ENCODE measurements at places on chromosomes 4 and X.

GRCh38 chrX:19388741-19389140 is 45.0 kb downstream of the PDHA1 start:
- no peak overlapping the region for H3K27ac ChIP-seq
- ATAC-seq: no peak
- H3K27me3 ChIP-seq: peaks cover 3% of the 10 kb centered on the region
- no peaks in the 10 kb centered on the region for H3K4me1 ChIP-seq

- no peak overlapping the region for H3K4me3 ChIP-seq
- no peak for ATAC-seq
- H3K27ac ChIP-seq: no peak overlapping the region
- H3K4me1 ChIP-seq: peaks cover 20% of the 10 kb centered on the region
These were observed 166.8 kb downstream of the AFAP1 start for GRCh38 chr4:7772711-7773385.

DNA sequence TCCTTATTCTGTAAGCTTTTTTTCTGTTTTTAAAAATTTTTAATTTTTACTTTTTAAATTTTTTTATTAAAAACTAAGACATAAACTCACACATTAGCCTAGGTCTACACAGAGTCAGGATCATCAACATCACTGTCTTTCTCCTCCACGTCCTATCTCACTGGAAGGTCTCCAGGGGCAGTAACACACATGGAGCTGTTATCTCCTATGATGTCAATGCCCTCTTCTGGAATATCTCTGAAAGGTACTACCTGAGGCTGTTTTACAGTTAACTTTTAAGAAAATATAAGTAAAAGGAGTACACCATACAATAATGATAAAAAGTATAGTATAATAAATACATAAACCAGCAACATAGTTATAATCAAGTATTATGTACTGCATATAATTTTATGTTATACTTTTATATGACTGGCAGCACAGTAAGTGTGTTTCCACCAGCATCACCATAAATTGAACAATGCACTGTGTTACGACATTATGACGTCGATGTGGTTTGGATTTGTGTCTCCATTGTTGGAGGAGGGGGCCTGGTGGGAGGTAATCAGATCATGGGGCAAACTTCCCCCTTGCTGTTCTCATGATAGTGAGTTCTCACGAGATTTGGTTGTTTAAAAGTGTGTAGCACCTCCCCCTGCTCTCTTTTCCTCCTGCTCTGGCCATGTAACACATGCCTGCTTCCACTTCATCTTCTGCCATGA is 21.3 kb downstream of the IL15 start:
- H3K27ac ChIP-seq: no peak overlapping the region
- no peaks in the 10 kb centered on the region for H3K36me3 ChIP-seq
- peak overlapping the region; percentile 12 for H3K4me3 ChIP-seq
- peaks cover 17% of the 10 kb centered on the region for H3K4me1 ChIP-seq

DNA sequence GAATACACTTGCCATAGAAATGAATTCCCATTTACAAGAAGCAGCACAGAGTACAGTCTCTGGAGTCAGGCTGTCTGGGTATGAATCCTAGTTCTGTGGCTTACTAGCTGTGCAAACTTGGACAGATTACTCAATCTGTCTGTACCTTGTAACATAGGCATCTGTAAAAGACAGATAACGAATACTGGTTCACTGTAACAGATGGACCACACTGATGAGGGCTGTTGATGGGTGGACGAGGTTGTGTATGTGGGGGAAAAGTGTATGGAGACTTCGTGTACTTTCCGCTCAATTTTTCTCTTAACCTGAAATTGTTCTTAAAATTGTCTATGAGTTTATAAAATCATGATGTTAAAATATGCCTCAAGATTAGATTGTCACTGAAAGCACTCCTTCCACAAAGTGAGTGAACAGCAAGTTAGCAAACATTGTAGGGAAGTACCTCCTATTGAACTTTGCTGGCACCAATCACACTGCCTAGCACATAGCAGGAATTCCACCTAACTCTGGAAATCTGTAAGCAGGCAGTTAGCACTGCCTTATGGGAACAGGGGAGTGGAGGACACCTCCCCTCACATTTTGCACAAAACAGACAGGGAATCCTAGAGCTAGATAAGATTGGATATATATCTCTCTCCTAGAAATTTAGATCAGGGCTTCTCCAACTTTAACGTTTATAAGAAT is 6.5 kb upstream of the EXOSC9 start:
- H3K36me3 ChIP-seq: no peaks in the 10 kb centered on the region
- H3K27me3 ChIP-seq: peaks cover 11% of the 10 kb centered on the region
- no peak overlapping the region for H3K4me3 ChIP-seq
- no peak for ATAC-seq
- no peak overlapping the region for H3K27ac ChIP-seq
- peaks cover 7% of the 10 kb centered on the region for H3K4me1 ChIP-seq

DNA sequence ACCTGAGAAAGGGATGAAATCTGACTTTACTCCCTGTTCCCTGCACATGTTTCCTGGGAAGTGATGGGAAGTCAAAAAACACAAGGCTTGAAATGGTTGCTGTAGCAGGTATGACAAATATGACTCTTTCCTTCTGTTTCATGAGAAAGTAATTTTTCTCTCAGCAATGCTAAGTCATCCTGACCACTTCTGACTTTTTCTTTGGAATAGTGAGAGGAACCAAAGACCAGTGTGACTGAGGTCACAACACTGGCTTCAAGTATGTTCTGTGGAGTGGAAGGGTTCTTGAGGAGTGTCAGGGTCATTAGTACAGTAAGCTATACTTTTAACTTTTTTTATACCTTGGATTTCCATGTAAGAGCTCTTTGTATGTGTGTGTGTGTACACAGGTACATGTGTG is 225.3 kb downstream of the PPP3CA start:
- no peak overlapping the region for H3K4me3 ChIP-seq
- H3K27ac ChIP-seq: no peak overlapping the region
- no peaks in the 10 kb centered on the region for H3K36me3 ChIP-seq

DNA sequence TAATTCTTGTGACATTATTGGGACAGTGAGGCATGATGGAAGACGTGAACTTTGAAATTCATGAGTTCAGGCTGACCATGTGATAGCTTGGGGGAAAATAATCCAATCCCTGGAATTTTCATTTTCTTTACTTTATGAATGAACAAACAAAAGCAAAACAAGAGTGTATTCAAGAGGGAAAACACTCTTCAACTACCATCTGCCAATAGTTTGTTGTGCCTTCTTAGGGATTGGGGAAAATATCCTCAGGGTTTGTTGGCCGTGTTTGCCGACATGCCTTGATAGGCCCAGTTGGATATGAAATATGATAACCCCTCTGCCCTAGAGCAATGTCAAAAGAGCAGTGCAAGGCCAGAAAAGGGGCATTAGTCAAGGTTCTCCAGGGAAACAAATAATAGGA is 80.8 kb upstream of the CLNK start:
- ATAC-seq: no peak
- H3K27me3 ChIP-seq: no peaks in the 10 kb centered on the region
- H3K36me3 ChIP-seq: no peaks in the 10 kb centered on the region
- H3K27ac ChIP-seq: no peak overlapping the region

DNA sequence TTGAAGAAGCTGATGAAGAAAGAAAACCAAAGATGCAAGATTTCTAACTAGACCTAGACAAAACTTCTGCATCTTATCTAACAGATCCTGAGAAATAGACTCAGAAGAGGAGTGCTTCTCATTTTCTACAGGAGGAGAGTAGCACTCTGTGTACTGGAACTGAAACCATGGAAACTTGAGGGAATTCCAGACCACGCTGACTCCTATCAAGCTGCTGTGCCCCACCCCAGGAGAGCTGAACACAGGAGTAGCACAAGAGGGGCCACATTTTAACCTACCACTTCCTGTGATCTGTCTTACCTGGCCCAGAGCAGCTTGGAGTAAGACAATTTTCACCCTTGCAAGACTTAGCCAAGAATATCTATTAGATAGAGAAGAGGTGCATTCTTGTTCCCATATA is 248.9 kb downstream of the SCFD2 start:
- H3K4me1 ChIP-seq: no peaks in the 10 kb centered on the region
- no peaks in the 10 kb centered on the region for H3K27me3 ChIP-seq
- peaks cover 6% of the 10 kb centered on the region for H3K36me3 ChIP-seq
- no peak overlapping the region for H3K4me3 ChIP-seq
- no peak overlapping the region for H3K27ac ChIP-seq
- ATAC-seq: no peak

- ATAC-seq: no peak
- H3K4me3 ChIP-seq: no peak overlapping the region
- no peaks in the 10 kb centered on the region for H3K4me1 ChIP-seq
- no peaks in the 10 kb centered on the region for H3K36me3 ChIP-seq
- no peak overlapping the region for H3K27ac ChIP-seq
These were observed 267.9 kb upstream of the SLC7A11 start for GRCh38 chr4:138510053-138510452.

- ATAC-seq: no peak
- H3K36me3 ChIP-seq: no peaks in the 10 kb centered on the region
- no peak overlapping the region for H3K4me3 ChIP-seq
- H3K27me3 ChIP-seq: no peaks in the 10 kb centered on the region
- no peak overlapping the region for H3K27ac ChIP-seq
These were observed 300.6 kb upstream of the SPANXN1 start for GRCh38 chrX:144946666-144947065.

GRCh38 chr4:89171176-89171805 is 60.0 kb downstream of the TIGD2 start:
- H3K27ac ChIP-seq: no peak overlapping the region
- no peaks in the 10 kb centered on the region for H3K4me1 ChIP-seq
- ATAC-seq: no peak
- no peak overlapping the region for H3K4me3 ChIP-seq
- peaks cover 13% of the 10 kb centered on the region for H3K27me3 ChIP-seq

GRCh38 chrX:42602136-42602535 is 175.8 kb downstream of the PPP1R2C start:
- no peak overlapping the region for H3K4me3 ChIP-seq
- no peak overlapping the region for H3K27ac ChIP-seq
- no peaks in the 10 kb centered on the region for H3K27me3 ChIP-seq
- H3K36me3 ChIP-seq: no peaks in the 10 kb centered on the region
- no peak for ATAC-seq
- H3K4me1 ChIP-seq: no peaks in the 10 kb centered on the region

DNA sequence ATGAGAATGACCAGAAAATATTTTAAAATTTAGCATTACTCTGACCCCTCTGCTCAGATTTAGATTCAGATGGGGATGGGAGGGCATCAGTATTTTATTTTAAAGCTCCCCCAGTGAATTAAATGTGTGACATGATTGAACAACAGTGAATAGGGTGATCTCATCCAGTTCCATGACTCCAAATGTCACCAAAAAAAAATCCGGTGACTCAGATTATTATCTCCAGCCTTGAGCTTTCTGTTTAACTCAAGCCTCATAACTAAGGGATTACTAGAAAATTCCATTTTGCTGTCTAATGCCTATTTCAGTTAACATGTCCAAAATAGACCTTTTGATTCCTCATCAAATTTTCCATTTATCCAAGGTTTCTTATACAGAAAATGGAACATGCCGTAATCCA is 121.8 kb upstream of the TMEM47 start:
- H3K27me3 ChIP-seq: no peaks in the 10 kb centered on the region
- no peak for ATAC-seq
- H3K27ac ChIP-seq: no peak overlapping the region

- ATAC-seq: no peak
- H3K27ac ChIP-seq: no peak overlapping the region
- H3K4me1 ChIP-seq: peaks cover 4% of the 10 kb centered on the region
These were observed 86.8 kb downstream of the PPP1R2C start for GRCh38 chrX:42691196-42691595.

GRCh38 chr4:52685316-52685715 is 26.2 kb upstream of the USP46 start:
- H3K27me3 ChIP-seq: no peaks in the 10 kb centered on the region
- no peaks in the 10 kb centered on the region for H3K36me3 ChIP-seq
- H3K27ac ChIP-seq: no peak overlapping the region

- ATAC-seq: peak; percentile 58
- no peaks in the 10 kb centered on the region for H3K36me3 ChIP-seq
- peaks cover 30% of the 10 kb centered on the region for H3K27me3 ChIP-seq
- peak overlapping the region; percentile 30 for H3K4me3 ChIP-seq
These were observed 1.1 kb downstream of the SOWAHB start for GRCh38 chr4:76896614-76897535.

- H3K36me3 ChIP-seq: no peaks in the 10 kb centered on the region
- no peak within 1 kb of the TSS for H3K27ac ChIP-seq
- peak within 1 kb of the TSS; percentile 20 for H3K4me3 ChIP-seq
- no peaks in the 10 kb centered on the region for H3K4me1 ChIP-seq
These were observed at the start of gene AADAT for GRCh38 chr4:170089668-170090351. Gene AADAT, minus strand, starts transcription at chr4:170089956. Its CDS starts 266 bp downstream, at chr4:170089690.

DNA sequence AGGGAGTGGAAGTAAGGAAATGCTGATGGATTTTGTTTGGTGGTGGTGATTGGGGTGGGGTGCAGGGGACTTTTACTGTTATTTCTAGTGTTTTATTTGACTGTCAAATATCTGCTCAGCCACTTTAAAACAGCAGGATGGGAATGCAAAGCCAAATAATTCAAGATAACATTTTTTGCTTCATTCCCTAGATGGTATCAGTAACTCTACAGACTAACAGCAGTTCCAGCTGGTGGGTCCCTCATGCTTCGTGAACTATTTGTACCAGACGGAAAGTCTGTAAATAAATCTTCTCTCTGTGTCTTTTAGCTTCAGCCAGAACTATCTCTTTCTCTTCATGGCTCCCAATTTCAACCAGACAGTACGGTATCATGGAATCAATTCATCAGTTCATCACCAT is 27.5 kb downstream of the GPR143 start:
- H3K4me3 ChIP-seq: no peak overlapping the region
- ATAC-seq: no peak
- no peak overlapping the region for H3K27ac ChIP-seq
- no peaks in the 10 kb centered on the region for H3K36me3 ChIP-seq

- H3K4me3 ChIP-seq: no peak overlapping the region
- no peak for ATAC-seq
- H3K27ac ChIP-seq: no peak overlapping the region
- H3K27me3 ChIP-seq: no peaks in the 10 kb centered on the region
These were observed 589.7 kb downstream of the SPRY1 start for GRCh38 chr4:123986268-123986798.

DNA sequence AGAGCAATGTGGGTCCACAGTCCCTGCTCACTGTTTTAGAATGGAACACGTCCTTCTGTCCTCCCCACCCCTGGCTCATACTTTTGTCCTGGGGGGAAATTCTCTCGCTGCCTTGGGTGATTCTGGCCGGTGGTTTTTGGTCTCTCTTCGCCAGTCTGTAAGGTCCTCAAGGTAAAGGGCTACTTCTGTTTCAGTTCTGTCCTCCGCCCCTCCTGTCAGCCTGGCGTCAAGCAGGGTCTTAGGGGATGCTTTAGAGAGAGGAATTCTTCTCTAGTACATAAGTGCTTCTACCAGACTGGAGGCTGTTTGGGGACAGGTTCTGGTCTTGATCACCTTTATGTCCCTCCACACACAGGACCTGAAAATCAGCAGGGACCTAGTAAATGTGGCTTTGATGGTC is 617 bp upstream of the MRFAP1L1 start:
- H3K27me3 ChIP-seq: no peaks in the 10 kb centered on the region
- H3K4me3 ChIP-seq: peak overlapping the region; percentile 87

- ATAC-seq: no peak
- no peaks in the 10 kb centered on the region for H3K27me3 ChIP-seq
- H3K27ac ChIP-seq: no peak overlapping the region
- no peak overlapping the region for H3K4me3 ChIP-seq
- peaks cover 6% of the 10 kb centered on the region for H3K4me1 ChIP-seq
These were observed 26.7 kb downstream of the PNMA6E start for GRCh38 chrX:153374426-153374825.

- H3K27me3 ChIP-seq: no peaks in the 10 kb centered on the region
- no peaks in the 10 kb centered on the region for H3K4me1 ChIP-seq
- H3K4me3 ChIP-seq: no peak overlapping the region
- H3K27ac ChIP-seq: no peak overlapping the region
- H3K36me3 ChIP-seq: no peaks in the 10 kb centered on the region
These were observed 13.6 kb downstream of the C4orf36 start for GRCh38 chr4:86878640-86879039.

GRCh38 chrX:46903458-46904242 is 8.6 kb upstream of the JADE3 start:
- H3K4me1 ChIP-seq: no peaks in the 10 kb centered on the region
- H3K27ac ChIP-seq: no peak overlapping the region
- no peaks in the 10 kb centered on the region for H3K27me3 ChIP-seq
- no peaks in the 10 kb centered on the region for H3K36me3 ChIP-seq
- H3K4me3 ChIP-seq: peak overlapping the region; percentile 55
- peak; percentile 99 for ATAC-seq
